Hematopoietic multipotent progenitor cell treated with erythropoietin and hydrocortisone succinate and interleukin-3 and kit ligand, for 15 days (in vitro differentiated cells): ENCODE measurements at places on chromosomes 7 and 10.

GRCh38 chr10:30037620-30038336 is 21.6 kb downstream of the JCAD start:
- DNase-seq, result no peak

DNA sequence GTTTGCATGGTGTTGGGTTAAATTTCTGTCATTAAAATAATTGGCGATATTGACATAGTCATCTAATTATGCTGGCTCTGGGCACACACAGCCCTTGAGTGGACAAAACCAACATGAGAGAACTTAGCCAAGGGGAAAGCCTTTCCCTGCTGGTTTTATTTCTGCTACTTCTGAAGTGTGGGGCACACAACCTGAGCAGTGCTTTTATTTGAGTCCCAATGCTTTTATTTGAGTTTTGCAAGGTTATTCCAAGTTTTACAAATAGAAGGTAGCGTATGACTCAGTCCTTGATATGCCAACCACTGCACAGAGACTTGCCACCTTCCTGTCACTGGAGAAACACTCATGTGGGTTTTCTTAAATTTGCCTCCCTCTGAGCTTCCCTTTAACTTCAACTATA is 145.7 kb downstream of the EGFR start:
- no peak for DNase-seq

GRCh38 chr10:105347487-105347886 is 706.4 kb downstream of the SORCS3 start:
- DNase-seq, result no peak

DNA sequence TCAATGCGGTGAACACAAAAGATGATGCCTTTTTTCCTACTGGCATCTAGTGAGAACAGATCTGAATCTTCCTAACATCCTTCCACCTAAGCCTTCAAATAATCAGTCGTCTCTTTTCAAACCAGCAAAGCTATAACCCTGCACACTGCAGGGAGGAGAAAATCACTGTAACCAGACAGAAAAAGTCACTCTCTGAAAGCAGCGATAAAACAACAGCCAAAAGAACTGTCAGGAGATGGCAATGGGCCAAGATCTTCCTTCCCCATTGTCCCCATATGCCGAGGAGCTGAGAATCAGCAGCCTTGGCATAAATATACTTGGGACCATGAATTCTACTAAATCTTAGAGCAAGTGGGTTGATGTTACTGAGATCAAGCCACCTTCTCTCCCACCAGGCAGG is 13.1 kb downstream of the FZD9 start:
- DNase-seq, result no peak

DNA sequence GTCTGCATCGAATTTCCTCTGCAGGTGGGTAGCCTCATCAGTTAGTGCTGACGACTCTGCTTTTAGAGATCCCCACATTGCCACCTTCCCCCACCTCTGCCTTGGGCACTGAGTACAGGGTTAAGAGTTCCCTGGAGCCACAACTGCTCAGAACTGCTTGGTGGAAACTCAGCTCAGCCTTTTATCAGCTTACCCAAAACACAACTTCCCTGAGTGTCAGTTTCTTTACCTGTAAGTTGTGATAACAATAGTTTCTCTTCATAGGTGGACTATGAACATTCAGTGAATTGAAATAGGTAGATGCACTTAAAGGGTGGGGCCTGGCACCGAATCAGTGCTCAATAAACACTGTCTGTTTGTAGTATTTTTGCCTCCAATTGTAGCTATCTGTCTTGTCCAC is 11.3 kb downstream of the ASB13 start:
- no peak for DNase-seq

GRCh38 chr10:101749047-101750016 is 26.6 kb downstream of the FGF8 start:
- DNase-seq, result no peak

DNA sequence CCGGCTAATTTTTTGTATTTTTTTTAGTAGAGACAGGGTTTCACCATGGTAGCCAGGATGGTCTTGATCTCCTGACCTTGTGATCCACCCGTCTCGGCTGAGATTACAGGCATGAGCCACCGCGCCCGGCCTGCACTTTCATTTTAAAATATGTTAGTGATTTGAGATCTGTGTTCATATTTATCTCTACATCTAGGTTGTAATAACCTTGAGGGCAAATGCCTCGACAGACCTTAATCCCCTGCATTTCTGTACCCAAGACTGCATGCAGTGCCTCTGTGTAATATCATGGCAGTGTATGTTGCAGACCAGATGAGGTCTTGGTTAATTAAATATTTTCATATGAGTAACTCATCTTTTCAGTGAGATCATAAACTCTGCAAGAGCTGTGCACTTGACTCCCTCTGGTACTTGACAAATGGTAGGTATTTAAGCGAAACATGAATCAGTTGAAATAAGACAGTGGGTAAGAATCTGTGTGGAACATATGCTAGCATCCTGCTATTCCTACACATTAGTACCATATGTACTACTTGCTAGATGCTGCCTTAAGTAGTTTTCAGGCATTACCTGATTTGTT is 673.9 kb upstream of the ANKRD30A start:
- DNase-seq, result no peak

GRCh38 chr7:70579397-70580097 is 552.4 kb upstream of the GALNT17 start:
- no peak for DNase-seq

GRCh38 chr10:89348481-89348880 is 20.7 kb downstream of the IFIT3 start:
- no peak for DNase-seq

DNA sequence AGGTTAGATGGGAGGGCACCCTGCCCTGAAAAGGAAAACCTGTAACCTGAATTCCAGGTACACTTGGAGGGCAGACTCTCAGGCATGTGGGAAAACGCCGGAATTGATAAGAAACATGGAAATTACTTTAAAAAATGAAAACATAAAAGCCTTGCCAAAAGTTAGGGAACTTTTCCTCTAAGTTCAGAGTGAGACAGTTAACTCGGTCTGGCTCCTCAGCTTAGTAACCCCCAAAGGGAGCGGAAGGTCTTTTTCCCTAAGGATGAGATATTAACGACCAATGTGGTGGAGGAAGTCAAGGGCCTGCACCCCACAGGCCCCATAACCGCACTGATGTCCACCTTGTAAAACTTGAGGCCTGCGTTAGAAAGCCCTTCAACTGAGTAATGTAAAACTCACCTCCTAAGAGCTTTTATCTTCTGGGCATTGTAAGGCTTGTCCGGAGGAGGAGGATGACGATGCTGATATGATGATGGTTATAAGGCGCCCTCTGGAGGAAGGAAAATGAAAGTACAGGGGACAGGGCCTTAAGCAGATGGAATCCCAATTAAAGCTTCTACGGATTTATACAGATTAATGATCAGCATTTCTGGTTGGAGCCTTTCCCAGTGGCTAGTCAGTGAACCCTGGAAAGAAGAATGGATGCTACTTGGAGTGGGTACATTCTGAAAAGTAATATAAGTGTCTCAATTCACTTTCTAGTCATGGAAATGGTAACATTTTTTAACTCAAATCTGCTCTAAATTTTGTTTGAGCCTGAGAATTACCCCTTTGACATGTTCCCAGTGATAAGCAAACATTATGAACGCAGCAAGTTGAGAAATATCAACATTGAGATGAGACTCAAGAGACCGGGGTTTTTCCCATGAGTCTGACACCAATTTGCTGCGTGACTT is 694 bp downstream of the COL1A2 start:
- peak; percentile 49 for DNase-seq

DNA sequence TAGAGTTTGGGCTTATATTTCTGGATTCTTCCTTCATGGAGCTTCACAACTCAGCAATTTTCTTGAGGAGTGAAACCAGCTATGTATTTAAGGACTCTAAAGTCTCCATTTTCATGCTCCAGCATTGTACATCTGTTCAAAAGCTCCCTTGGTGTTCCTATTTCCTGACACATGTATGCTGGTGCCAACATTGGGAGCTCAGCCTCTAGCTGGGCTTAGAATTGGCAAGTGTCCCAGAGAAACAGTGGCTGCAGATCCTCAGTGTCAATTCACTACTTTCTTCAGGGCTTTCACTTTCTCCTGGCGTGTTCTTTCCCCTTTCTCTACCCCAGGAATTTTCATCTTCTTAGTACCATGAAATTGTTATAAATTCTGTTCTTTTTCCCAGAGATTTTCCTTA is 103.1 kb downstream of the ZNF467 start:
- DNase-seq, result no peak

DNA sequence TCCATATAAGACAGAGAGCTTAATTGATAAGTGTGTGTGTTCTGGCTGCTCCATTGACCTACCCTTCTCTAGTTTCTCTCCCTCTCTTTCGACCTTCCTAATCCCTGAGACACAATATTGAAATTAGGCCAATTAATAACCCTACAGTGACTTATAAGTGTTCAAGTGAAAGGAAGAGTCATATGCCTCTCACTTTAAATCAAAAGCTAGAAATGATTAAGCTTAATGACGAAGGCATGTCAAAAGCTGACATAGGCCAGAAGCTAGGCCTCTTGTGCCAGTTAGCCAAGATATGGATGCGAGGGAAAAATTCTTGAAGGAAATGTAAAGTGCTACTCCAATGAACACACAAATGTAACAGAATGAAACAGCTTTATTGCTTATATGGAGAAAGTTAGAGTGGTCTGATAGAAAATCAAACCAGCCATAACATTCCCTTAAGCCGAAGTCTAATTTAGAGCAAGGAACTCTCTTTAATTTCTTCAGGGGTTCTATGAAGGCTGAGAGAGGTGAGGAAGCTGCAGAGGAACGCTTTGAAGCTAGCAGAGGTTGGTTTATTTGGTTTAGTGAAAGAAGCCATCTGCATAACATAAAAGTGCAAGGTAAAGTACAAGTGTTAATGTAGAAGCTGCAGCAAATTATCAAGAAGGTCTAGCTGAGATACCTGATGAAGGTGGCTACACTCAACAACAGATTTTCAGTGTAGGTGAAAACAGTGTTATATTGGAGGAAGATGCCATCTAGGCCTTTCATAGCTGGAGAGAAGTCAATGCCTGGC is 53.8 kb downstream of the ST7 start:
- no peak for DNase-seq

GRCh38 chr7:29019387-29019786 is 61.3 kb upstream of the TRIL start:
- DNase-seq, result no peak

GRCh38 chr7:4195660-4196059 is 486.4 kb upstream of the FOXK1 start:
- DNase-seq, result no peak

- DNase-seq, result no peak
Observed at GRCh38 chr7:29035044-29035740, 77.1 kb upstream of the TRIL start.

GRCh38 chr10:7533657-7534479 is 123.0 kb upstream of the SFMBT2 start:
- DNase-seq, result no peak

DNA sequence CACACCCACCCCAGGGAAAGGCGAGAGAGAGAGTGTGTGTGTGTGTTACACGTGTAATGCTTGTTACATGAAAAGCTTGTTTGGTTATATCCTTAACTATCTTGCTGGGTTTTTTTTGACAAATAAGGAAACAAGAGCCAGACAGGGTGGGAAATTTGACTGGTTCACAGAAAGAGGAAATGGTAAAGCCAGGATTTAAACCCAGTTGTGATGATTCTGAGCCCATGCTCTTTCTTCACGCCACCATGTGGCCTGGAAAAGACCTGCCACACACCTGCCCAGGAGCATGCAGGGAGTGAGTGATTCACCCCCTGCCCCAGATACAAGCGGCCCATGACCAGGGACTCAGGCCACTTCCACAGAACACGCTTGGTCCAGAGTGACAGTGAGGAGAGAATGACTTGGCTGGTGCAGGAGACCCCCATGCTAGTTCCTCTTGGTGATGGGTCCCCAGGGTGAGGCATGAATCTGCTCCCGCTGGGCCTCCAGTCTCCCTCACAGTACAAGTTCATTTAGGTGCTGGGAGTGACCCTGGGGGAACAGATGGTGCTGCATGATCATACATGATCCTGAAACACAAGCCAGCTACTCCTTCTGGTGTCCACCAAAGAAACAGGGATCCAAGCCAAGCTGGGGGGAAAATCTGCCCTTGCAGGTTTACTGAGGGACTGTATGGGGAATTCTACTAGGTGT is 21.0 kb upstream of the EIF5AL1 start:
- no peak for DNase-seq

- no peak for DNase-seq
Observed at GRCh38 chr7:107046491-107047259, 2.2 kb downstream of the PRKAR2B start.

- no peak for DNase-seq
Observed at GRCh38 chr10:1448252-1448930, 288.9 kb downstream of the ADARB2 start.

GRCh38 chr10:123869020-123869414 is 22.6 kb downstream of the CPXM2 start:
- DNase-seq, result no peak

GRCh38 chr7:142331941-142332340 is 74.1 kb upstream of the PRSS58 start:
- no peak for DNase-seq

DNA sequence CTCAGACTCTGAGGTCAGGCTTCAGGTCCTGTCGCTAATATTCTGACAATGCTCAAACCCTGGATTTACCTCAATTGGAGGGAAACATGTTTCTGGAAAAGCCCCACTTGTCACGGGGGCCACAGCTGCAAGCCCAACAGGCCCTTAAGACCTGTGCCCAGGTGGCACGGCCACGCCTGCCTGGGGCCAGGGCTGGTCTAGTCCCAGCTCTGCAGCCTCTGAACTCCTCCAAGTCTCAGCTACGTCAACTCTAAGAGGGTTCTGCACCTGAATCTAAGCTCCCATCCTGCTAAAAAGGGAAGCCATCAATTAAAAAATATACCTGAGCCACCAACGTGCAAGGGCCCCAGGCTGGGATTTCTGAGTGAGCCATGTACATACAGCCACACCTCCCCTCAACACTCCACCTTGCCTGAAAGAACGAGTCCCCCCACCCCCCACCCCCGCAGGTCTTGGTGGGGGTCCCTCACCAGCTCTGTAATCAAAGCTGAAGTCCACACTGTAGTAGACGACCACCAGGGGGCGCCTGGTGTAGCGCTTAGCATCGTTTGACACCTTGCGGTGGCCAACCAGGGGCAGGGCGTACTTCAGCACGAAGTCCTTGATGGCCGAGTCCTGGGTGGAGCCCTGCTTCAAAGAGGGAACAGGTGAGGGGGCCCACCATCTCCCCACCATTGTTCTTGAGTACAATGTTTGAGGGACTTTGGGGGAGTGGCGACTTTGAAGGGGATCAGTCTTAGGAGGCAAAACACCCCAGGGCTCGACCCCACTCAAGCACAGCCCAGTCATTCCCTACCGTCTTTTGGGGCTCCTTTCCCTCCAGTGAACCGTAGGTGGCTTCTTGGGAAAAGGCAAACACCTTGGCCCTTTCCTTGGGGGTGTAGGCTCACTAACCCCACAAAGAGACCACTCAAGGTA is 22.6 kb downstream of the PDIA4 start:
- DNase-seq, result peak; percentile 84

DNA sequence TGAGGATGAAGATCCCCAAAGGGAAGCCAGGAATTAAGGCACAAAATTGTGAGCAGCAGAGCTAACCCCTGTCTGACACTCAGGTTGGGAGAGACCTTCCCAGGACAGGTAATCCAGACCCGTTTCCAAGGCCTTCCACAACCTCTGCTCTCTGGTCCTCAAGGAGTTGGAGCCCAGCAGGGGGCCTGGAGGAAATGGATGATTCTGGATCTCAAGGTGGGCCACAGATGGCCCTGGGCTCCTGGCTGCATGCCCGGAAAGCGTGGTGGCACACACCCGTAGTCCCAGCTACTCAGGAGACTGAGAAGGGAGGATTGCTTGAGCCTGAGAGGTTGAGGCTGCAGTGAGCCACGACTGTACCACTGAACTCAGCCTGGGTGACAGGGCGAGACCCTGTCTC is 42.3 kb downstream of the DPYSL4 start:
- no peak for DNase-seq
